Cardiac fibroblast (primary cell): ENCODE measurements at places on chromosomes 5 and 9.

DNA sequence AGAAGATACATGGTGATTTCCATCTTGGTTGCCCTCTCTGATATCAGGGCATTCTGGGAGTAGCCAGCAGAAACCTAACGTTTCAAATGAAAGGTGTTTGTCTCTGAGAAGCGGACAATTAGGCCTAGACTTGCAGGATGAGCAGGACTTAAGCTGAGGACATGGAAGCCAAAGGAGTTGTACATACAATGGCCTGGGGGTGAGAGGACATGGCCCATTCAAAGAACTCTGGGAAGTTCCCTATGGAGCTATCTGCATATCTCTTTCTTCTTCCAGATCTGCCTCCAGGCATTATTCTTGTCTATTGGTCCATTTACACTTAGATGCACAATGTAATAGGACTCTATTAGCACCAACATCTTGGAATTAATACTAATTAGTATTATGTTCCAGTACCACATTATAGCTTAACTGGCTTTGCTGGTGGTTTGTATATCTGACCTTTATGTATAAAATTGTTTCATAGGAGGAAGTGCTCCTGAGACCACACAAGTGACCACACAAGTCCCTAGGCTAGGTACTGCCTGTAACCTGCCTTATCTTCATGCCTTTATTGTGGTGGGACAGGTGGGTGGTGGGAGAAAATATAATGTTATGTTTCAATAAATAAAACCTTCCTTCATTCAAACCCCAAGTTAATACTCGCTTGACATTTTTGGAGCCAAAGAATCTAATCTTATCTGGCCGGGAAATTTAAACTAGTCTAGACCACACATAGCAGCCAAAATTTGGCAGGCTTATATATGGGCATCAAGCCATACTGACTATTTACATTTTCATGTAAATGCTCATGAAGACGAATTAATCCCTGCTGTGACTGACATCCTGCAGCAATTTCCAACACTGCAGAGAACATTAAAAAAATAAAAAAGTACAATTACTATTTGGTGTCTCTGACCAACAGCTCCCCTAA is 52.1 kb upstream of the EQTN start:
- no peak for DNase-seq

GRCh38 chr5:169875091-169875728 is 105.1 kb downstream of the INSYN2B start:
- DNase-seq, result peak; percentile 72

DNA sequence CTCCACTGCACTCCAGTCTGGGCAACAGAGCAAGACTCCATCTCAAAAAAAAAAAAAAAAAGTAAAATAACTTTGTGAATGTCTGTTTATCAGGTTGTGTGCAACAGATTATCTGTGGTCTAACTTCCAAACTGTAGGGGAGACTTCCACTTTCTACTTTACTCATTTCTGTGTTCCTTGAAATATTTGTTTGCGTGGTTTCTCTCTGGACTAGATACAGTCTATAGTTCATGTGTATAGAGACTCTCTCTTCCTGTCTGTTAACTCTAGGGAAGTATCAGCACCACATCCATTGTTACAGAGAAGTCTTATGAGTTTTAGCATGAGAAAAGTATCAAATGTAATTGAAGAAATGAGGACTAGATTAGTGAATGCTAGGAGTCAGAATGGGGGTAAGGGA is 168.3 kb downstream of the LPAR1 start:
- DNase-seq, result no peak

DNA sequence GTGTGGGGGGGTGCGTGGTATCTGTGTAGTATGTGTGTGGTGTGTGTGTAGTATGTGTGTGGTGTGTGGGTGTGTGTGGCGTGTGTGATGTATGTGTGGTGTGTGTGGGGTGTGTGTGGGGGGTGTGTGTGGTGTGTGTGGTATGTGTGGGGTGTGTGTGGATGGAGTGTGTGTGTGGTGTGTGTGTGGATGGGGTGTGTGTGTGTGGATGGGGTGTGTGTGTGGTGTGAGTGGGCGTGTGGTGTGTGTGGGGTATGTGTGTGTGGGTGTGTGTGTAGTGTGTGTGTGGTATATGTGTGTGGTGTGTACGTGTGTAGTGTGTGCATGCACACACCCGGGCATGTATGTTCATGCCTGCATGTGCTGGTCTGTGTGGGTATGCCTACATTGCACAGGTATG is 420.9 kb upstream of the DAP start:
- DNase-seq, result no peak

DNA sequence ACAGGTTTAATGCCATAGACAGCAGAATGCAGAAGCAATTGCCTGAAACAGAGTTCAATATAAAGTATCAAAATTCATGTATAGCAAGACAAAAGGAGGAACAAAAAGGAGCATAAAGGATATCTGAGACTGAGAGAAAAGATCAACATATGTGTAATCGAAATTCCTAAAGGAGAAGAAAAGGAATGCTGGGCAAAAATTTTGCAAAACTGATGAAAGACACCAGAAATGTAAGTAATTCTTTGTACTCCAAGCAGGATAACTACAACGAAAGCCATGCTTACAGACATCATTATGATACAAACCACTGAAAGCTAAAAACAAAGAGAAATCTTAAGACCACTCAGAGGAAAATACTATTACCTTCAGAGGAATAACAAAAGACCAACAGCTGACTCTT is 72.8 kb upstream of the MTAP start:
- no peak for DNase-seq

- DNase-seq, result peak; percentile 36
These were observed 194.4 kb upstream of the CDKN2B start for GRCh38 chr9:22203371-22204138.

GRCh38 chr9:20048437-20048836 is 259.6 kb upstream of the SLC24A2 start:
- DNase-seq, result no peak

GRCh38 chr9:75418518-75418917 is 330.2 kb downstream of the OSTF1 start:
- DNase-seq, result no peak

DNA sequence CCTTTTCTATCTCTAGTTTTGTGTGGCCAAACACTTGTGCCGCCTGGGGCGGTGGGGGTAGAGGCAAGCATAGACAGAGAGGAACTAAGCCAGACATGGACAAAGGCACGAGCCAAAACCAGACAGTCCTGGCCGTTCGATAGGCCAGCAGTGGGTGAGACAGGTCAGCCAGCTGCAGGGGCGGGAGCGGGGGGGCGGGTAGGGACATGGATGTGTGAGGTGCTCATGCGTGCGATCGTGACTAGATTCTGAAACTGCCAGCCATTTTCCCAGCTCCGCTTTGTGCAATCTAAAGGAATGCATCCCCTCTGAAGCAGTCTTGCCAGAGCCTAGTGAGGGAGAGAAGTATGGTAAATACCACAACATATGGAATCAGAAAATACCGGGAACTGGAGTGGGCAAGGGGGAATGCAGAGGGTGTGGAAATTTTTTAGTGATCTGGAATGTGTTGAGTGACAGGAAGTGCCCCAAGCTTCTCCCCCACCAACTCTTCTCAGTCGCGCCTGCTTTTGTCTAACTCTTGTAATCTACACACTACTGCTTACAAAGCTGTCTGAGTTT is 111.9 kb downstream of the NR6A1 start:
- DNase-seq, result peak; percentile 93

DNA sequence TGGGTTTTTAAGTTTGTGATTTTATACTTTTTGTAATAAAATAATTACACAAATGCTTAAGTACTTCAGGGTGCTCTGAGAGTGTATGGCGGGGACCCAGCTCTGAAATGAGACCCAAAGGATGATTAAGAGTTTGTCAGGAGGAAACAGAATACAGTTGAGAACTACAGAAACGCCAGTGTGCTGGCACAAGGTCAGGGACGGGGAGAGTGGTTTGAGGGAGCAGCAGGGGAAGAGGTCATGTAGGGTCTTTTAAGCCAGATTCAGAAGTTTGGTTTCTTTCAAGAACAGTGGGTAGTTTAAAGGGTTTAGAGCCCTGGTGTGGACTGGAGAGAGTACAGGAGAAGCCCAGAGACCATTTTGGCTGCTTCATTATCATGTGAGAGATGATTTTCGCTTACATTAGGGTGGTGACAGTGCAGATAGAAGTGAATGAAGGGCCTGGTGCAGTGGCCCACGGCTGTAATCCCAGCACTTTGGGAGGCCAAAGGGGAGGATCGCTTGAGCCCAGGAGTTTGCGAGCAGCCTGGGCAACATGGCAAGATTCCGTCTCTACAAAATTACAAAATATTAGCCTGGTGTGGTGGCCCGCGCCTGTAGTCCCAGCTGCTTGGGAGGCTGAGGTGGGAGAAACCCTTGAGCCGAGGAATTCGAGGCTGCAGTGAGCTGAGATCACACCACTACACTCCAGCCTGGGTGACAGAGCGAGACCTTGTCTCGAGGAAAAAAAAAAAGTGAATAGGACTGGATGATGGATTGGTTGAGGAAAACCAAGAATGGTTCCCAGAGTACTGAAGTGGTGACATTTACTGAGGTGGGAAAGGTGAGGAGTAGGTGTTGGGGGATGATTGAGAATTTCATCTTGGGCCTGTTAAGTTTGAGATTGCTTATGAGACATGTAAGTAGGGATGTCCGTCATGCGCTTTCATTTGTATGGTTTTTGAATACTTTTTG is 1.4 kb upstream of the ETF1 start:
- DNase-seq, result peak; percentile 33
